Left hindlimb (tissue), 1 donor: ENCODE measurements at places on chromosomes 1 and 21.
A peak's percentile ranks its signal among the peaks of the same experiment; 100 is the strongest.

DNA sequence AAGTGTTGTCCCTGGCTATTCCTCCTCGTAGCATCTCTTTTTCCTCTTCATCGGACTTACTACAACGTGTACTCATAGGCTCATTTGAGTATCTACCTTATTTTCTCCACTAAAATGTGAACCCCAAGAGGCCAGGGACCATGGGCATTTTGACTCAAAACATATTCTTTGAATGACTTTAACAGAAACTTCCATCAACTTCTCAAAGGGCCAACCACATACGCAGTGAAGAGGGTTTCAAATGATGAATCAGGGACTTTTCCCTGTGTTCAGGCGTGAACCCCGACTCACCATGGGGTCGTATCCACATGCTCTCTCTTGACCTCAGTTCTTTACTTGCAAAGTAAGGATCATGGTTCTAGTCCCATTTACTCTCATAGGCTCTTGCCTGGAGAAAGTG is 20.2 kb upstream of the GPR137B start:
- DNase-seq = no peak

GRCh38 chr21:25970254-25970930 is 200.2 kb downstream of the APP start:
- DNase-seq = no peak

GRCh38 chr1:87426463-87427249 is 98.0 kb downstream of the LMO4 start:
- DNase-seq = peak; percentile 45

DNA sequence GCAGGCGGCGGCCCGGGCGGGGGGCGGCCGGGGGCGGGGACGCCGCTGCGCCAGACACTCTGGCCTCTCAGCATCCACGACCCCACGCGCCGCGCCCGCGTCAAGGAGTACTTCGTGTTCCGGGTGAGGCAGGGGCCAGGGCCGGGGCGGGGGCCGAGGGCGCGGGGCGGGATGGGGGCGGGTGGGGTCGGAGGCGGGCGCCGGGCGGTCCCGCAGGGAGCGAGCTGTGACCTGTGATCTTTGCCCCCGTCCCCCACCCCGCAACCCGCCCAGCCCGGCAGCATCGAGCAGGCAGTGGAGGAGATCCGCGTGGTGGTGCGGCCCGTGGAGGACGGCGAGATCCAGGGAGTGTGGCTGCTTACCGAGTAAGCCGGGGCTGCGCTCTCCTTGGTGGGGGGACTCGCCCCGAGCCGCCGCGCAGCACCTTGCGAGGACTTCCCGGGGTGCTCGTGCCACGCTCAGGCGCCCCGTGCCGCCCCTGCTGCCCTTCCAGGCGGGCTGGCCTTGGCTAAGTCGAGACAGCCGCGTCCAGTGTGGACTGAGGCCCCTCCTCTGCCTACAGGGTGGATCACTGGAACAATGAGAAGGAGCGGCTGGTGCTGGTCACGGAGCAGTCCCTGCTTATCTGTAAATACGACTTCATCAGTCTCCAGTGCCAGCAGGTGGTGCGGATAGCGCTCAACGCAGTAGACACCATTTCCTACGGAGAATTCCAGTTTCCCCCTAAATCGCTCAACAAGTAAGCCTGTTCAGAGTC is 514 bp downstream of the TPRG1L start:
- DNase-seq = no peak

DNA sequence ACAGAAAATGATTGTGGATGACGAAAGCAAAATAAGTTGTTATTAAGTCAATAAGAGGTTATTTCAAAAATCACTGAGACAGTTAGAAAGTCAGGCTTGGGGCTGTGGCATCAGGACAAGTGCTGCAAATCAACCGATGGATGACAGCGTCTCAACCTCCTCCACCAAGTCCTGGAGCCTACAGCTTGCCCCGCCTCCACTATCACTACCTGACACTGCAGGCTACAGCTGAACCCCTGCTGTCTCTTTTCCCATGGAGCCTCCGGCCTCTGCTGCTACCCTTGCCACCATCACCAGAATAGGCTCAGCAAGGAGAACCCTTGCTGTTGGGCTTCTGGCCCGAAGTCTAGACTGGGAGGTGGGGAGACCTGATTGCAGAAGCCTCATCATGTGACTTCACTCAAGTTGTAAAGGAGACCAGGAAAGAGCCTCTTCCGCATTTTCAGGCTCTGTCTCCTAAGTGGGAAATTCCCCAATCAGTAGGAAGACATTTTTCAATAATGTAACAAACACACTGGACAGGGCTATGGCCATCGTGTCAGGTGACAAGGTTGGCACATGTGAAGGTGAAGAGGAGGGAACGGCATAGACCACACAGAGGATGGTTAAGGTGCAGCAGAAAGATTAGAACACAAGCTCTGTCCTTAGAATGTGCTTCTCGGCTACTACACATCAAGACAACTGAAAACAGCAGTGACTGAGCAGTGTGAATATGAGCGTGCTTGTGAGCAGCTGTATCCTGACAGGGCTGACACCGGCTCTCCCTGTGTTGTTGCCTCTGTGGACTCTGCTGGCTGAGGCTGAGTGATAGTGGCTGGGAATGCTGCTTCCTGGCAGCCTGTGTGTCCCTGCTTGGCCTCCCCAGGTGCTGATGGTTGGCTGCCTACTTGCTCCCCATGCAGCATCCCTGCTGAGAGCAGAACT is 660.7 kb downstream of the PTPRU start:
- DNase-seq = no peak

DNA sequence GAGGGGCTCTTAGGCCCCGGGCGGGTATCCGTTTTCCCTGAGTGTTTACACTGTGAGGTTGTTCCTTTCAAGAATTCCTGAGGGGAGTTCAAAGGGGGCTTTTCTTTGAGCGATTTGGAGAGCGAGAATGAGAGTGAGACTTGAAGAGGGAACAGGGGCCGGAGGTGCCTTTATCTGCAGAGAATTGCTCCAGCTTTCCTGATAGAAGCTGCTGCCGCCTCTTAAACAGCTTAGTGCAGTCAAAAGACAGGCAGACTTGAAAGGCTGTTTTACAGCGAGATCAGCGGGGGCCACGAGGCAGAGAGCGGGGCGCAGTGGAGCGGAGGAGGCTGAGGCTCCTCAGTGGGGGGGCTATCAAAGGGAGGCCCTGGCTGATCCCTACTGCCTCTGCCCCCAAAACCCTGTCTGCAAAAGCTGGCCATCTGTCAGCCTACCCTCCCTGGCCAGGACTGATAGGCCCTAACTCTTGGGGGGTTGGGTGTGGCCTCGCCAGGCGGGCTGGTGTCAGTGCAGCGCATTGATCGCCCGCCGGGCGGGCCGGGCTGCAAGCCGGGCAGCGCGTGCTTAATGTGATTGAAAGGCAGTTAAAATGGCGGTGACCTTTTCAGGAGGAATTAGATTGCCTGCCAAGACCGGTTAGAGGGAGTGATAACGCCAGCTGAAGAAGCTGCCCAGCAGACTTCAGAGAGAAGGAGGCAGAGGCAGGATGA is 36.4 kb downstream of the TMEM53 start:
- no peak for DNase-seq

DNA sequence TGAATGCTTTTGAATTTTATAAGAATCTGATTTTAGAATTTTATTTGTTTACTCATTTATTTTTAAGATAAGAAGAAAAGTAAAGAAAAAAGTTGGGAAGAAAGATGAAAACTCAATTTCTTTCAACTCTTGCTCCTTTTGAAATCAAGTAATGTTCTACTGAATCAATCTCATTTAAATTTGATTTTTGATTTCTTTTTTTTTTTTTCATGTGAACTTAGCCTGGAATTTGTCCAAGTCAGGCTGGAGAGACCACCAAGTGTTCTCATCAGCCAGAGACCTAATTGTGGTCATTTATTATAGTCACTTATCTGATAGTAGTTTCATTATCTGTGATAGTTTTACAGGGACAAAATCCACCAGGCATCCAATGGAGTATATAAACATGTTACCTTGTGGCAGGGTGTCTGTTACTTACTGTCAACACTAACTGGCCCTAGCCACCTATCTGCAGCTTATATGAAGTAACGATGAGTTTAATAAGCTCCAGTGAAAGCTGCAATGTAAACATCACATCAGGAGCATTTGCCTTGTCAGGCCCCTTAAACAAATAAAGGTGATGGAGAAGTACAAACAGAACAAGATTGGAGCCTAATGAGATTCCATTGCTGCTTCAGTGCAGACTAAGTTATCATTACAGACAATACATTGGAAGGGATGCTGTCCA is 39.2 kb downstream of the HLX start:
- no peak for DNase-seq

DNA sequence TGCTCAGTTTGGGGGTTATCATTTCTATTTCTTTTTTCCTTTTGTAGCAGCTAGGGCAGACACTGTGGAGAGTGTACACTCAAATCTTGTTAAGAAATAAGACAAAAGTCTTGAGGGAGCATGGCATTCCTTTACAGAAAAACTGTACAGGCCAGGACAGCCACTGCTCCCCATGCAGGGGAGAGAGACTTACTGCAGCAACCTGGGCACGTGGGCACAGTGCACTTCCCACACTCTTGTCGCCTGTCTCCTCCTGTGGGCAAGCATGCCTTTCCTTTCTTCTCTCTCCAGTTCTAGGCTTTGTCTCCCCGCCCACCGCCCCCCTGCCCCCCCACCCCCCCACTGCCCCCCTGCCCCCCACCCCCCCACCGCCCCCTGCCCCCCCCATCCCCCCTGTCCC is 51.9 kb downstream of the PHC2 start:
- DNase-seq = no peak

- DNase-seq = no peak
Observed at GRCh38 chr1:101338714-101339430, 102.1 kb downstream of the S1PR1 start.

DNA sequence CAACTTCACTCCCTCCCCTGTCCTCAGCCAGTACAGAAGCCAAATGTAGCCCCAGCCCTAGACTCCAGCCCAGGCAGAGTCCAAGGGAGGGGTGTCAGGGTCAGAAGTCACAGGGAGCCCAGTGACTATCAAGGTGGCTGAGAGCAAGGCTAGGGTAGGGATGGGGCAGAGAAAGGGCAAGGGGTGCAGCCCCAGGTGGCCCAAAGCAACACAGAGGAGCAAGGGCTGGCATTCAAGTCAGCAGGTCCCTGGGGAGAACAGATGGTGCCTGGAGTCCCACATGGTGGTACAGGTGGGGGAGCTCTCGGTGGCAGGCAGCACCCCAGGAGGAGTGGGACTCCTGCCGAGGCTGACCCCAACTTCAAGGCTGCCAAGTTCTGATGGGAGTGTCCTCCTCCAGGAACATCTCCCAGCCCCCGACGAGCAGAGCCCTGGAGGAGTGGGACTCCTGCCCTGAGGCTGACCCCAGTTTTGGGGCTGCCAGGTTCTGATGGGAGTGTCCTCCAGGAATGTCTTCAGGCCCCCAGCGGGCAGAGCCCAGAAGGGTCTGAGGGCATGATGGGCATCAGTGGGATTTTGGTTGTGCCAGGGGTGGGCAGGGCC is 3.7 kb upstream of the DVL1 start:
- DNase-seq = no peak

DNA sequence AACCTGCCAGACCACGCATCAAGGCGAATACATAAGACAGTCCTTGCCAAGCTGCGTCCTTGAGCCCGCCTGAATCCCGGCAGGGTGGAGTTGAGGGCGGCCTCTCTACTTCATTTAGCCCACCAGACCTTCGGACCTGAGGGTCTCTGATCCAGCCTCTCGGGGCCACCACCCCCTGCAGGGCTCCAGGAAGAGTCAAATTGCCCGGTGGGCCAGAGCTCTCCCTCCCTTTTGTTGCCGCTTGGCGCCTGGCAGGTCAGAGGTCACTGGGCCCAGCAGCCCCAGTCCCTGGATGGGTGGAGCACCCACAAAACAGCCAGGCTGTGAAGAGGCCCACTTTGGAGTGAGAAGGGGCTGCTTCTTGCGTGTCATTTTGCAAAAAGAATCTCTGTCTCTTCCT is 9.0 kb downstream of the GNG4 start:
- DNase-seq = no peak

- peak; percentile 94 for DNase-seq
Observed at GRCh38 chr1:23422241-23422877, 2.2 kb downstream of the TCEA3 start.
